NCI-H460 (cell line): ENCODE measurements at places on chromosomes 12 and 14. TPM values are rescaled to one million over a fixed set of nuclear protein-coding genes. Genes with fewer than 3 reads are reported as not detected.

GALNT16 gene
- total RNA-seq: 22.7 and 23.9 TPM in 2 replicates

TSHR gene
- 0.06 TPM in 1 of 2 replicates, not detected in the other for total RNA-seq

OTOGL gene
- 2.9 and 3.4 TPM in 2 replicates for total RNA-seq

OR4K5 gene
- total RNA-seq: not detected in 2 replicates

FAM186B gene
- total RNA-seq: 0.22 and 0.23 TPM in 2 replicates

AP4S1 gene
- 5.4 and 9.7 TPM in 2 replicates for total RNA-seq

CSAD gene
- total RNA-seq: 5.6 and 12.6 TPM in 2 replicates

RTN1 gene
- total RNA-seq: 68.2 and 70.2 TPM in 2 replicates

GRCh38 chr14:45709541-45709940 lies 456.5 kb upstream of the MIS18BP1 start:
- DNase-seq: no peak

DNA sequence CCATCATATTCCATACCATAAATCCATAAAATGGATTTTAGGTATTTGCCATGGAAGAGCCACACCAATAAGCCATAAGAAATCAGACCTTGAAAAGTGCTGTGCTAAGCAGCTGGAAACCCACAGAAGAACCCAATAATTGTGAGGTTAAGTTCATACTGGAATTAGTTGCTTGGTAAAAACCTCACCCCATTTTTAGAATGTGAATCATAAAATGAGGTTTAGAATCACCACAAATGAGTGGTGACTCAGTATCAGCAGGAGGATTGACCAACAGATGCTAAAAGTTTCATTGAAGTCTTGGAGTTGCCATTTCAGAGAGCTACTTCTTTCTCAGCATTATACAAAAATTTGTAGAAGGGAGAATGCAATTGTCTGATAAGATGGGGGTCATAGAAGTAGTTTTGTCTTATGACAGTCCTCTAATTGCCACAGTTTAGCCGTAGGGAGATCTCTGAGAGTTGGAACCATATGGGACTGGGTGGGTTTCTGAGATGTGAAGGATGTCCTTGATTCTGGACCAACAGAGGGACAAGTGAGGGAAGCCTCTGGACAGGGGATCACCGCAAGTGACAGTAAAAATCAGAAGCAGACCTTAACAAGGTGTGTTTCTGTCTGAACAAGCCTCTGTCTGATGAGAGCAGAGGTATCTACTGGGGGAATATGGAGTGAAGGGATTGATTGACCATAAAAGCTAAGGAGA lies 1.4 kb upstream of the STON2 start:
- peak; percentile 7 for DNase-seq

- DNase-seq: no peak
Observed at GRCh38 chr12:87311206-87311605, 718.0 kb downstream of the C12orf50 start.

GRCh38 chr12:95763809-95764253 lies 26.7 kb downstream of the NTN4 start:
- DNase-seq: peak; percentile 87

- no peak for DNase-seq
Observed at GRCh38 chr12:111211910-111212757, 156.8 kb downstream of the PHETA1 start.

DNA sequence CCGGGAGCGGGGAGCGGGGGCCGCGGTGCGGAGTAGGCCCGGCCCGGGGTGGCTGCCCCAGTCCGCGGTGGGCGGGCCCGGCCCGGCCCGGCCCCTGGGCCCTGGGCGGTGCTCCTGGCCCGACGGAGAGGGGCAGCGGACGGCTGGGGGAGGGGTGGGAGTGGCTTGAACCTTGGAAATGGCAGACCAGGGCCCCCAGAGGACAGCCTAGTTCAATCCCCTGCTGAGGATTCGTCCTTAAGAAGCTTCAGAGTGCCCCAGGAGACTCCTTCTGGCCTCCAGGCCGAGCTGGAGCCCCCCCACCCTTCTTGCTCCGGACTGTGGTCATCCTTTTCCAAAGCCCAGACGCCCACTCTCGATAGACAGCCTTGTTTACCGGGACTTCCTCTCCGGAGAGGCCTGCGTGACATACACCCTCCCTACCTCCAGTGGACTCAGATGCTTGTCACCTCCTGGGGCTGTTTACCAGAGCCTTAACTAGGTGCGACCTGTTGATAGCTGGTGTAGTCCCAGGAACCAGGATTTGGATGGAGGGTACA lies 458 bp downstream of the KHNYN start:
- peak; percentile 63 for DNase-seq

DNA sequence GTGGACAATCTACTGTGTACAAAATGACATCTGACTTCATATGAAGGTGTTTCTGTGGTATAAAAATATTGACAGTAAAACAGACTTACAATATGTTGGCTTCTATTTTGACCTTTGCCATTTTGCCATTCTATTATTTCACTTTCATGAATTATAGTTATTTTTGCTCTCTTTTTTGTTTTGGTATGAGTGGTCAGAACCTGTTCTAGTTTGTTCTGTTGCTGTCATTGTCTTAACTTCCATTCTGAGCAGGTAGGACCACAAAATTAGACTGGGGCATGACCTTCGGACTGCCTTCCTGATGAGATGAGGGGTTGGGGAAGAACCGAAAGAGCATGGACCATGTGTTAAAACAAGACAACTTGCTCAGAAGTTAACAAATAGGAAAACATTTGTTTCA lies 36.5 kb upstream of the IFNG-AS1 start:
- no peak for DNase-seq

GRCh38 chr12:100555722-100556121 lies 17.8 kb upstream of the GAS2L3 start:
- DNase-seq: no peak

DNA sequence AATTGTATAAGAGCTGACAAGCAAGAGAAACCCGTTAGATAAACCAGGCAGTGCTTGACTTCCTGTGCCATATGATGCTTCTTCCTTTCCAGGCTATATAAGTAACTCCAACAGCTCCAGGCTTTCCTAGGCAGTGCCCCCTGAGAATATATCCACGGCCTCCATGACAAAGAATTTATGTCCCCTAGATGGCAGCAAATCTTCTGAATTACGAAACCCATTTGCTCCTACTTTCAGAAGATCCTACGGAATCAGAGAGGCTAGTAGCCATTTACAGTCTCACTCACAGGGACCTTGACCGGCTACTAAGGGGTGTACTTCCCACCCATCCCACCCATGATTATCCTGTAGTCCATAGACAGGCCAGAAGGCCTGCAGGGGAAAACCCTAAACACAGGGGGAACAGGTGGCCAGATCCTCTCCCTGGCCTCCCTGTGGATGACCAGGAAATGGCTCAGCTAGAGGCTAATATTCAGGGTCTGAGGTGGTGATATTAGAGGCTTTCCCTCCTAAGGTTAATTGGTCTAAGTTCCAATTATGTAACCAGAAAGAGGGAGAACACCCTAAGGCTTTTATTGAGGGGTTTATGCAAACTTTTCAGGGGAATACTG lies 77.2 kb upstream of the DCD start:
- peak; percentile 33 for DNase-seq

GRCh38 chr14:63383776-63384367 lies 65.1 kb upstream of the GPHB5 start:
- DNase-seq: no peak

DNA sequence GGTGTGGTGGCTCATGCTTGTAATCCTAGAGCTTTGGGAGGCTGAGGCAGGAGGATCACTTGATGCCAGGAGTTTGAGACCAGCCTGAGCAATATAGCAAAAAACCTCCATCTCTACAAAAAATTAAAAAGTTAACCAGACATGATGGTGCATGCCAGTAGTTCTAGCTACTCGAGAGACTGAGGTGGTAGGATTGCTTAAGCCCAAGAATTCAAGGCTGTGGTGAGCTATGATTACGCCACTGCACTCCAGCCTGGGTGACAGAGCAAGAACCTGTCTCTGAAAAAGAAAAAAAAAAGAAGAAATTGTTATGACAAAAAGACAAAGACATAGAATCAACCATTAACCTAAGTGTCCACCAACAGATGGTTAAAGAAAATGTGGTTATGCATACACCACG lies 2.1 kb upstream of the ATP23 start:
- DNase-seq: no peak

- DNase-seq: peak; percentile 62
Observed at GRCh38 chr12:85872497-85873091, 1.5 kb upstream of the NTS start.

GRCh38 chr14:32761381-32761968 lies 177.2 kb upstream of the NPAS3 start:
- no peak for DNase-seq
